ENCODE measurements at places on chromosomes 12 and 14.

DNA sequence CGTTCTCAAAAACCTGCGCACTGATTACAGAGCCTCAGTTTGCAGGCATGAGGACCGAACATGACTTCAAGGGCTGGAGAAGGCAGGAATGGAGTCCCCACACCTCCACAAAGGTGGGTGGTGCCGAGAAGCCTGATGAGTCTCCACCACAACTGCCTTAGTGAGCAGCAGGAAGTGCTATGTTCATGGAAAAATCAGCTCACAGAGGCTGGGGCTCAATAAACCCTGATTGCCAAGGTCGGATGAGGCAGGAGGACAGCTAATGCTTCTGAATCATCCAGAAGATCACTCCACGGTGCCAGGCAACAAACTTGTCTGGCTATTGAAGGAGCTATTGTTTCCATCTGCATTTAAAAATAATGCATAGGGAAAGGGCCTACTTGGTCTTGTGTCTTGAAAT, 31.1 kb downstream of the APPL2 start:
- no peak for DNase-seq

- DNase-seq: no peak
Measured at GRCh38 chr14:56730538-56731145, 79.6 kb downstream of the OTX2 start.

GRCh38 chr12:102965281-102966155, 8.0 kb downstream of the ASCL1 start:
- no peak for DNase-seq

DNA sequence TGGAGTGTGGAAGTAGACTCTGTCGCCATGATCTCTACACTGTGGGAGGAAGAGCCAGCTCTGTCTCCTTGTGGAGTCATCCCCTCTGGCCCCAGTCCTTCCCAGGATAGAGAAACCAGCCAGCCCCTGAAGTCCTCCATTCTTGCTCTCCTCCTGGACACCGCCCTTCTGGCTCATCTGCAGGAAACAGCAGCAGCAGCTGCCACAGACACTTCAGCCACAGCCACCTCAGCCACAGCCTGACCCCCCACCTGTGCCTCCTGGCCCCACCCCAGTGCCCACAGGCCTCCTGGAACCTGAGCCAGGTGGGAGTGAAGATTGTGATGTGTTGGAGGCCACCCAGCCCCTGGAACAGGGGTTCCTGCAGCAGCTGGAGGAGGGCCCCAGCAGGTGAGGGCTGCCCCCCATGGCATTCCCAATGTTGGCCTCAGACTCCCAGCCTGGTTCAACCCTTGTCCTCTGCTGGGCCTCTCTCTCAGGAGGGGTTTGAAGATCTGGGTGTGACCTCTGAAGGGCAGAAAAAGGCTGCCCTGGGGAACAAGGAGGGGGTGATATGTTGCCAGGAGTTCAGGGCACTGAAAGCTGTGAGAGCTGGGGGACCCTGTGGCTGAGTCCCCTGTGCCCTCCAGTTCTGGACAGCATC, 10.5 kb downstream of the PRPF40B start:
- no peak for DNase-seq

DNA sequence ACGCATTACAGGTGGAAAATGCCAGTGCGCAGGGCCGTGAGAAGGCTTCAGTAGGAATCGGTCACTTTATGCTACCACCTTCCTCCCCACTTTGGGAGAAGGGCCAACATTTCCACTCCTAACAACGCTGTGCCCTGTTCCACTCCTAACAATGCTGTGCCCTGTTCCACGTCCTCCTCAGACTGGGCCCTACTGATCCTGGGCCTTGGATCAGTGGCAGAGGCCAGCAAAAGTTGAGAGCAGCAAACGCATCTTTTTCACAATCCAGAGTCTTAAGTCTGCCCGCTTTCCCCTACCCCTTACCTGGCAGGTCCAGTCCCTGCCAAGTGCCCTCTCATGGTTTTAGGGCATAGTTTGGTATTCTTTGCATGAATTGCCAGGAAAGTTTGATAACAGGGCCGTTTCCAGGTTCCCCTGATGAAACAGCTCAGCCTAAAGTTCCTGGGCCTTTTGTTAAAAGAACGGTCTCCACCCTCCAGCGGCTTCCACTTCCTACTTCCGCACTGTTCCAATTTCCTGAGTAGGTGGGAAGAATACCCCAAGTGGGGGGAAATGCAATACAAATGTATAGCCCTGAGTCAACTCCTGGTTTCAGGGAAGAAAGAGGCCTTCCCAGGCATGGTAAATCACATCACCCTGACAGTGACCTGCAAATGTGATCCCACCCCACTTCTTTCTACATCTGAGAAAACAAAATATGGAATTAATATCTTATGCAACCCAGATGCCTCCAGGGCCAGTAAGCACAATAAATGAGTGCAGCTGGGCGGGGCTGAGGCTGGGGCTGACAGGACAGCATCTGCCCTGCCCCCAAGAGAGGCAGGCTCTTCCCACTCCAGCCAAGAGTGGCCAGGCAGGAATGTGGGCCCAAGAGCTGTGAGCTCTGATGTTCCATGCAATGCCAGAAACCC, 15.0 kb downstream of the KCTD10 start:
- peak; percentile 98 for DNase-seq

GRCh38 chr14:90239139-90239538, 17.2 kb upstream of the PSMC1 start:
- no peak for DNase-seq

- DNase-seq: no peak
Measured at GRCh38 chr14:58131386-58131785, 20.6 kb downstream of the ARMH4 start.

DNA sequence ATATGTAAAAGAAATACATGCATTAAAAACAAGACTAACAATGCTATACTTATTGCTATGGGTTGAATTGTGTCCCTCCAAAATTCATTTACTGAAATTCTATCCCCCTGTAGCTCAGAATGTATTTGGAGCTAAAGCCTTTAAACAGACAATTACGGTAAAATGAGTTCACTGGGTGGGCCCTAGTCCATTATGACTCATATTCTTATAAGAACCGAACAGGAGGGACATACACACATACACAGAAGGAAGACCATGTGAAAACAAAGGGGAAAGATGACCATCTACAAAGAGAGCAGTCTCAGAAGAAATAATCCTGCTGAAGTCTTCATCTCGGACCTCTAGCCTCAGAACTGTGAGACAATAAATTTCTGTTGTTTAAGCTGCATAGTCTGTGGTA, 77.1 kb upstream of the ANKS1B start:
- no peak for DNase-seq

DNA sequence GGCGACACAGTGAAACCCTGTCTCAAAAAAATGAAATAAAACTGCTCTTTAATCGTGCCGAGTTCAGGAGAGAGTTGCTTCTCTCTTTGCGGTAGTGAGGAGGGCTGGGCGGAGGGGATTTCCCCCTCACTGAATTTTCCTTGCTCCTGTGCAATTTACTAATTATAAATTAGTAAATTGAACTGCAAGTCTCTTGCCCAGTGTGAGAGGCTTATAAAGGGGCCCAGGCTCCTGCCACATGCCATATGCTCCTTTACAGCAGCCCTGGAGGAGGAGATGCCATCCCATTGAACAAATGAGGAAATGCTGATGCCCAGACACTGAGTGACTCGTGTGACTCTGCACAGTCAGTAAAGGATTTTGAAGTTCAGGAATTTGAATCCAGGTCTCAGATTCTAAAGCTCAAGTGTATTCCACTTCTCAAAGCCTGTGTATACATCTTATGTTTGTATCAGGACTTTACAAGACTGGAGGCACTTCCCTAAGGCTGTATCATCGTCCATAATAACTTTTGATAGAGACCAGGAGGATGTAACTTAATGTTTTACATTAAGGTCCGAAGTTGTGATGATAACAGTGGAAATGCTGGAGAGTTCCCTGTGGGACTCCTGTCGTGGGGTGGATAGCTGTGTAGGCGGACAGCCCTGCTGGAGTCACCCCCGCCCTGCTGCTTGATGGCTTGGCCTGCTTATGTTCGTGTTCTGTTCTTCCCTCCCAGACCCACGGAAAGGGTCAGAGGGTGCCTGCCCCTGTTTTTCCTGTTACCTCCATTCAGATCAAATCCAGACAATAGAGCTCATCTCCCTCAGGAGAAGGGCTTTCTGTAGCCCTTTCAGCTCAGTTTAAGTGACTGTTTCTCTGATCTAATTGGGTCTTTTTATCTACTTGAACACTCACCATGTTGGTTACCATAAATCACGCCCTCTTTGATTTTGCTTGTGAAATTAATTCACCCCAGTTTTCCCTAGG, 13.9 kb downstream of the PELI2 start:
- no peak for DNase-seq

DNA sequence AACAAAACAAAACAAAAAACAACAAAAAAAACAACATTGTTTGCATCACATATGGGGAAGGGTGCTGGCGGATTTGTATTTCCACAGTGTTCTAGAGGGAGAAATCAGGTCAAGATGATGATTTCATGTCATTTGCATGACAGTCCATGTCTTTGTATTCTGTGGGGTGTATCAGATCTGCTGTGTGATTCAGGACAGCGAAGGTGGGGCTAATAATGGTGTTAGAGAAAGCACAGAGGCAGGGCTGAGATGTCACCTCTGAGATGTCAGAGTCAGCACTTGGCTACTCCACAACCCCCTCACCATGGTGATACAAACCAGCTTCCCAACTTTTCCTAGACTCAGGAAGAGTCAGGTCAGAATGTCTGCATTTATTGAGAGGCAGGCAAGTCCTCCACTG, 543.2 kb downstream of the BCL11B start:
- no peak for DNase-seq
